ENCODE measurements at places on chromosomes 4 and X.

DNA sequence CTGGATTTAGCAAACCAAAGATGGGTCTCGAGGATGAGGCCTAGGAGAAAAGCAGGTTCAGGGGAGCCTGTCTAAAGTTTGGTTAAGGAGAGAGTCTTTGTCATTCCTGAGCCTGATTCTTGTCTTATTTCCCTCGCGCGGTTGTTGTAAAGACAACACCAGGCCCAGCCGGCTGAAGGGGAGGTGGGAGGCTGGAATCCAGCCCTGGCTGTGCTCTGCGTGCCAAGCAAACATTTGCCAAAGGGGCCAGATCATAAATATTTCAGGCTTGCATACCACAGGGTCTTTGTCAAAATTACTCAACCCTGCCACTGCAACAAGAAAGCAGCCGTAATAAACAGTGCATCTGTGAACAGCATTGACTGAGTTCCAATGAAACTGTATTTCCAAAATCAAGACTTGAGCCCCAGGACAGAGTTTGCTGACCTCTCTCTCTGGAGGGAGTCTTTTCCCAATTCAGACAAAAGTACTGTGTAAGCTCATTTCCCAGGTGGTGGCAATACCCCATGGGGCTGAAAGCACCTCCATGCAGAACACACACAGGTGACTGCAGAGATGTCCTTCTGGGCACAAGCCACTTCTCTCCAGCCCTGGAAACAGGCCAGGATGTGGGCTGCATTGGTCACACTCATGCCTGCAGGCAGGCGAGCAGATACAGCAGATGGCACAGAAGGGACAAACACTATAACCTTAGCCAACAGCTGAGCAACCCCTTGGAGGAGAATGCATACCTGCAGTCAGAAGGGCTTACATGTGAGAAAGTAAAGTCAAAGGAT, 320.3 kb downstream of the STK32B start:
- no peak for DNase-seq

DNA sequence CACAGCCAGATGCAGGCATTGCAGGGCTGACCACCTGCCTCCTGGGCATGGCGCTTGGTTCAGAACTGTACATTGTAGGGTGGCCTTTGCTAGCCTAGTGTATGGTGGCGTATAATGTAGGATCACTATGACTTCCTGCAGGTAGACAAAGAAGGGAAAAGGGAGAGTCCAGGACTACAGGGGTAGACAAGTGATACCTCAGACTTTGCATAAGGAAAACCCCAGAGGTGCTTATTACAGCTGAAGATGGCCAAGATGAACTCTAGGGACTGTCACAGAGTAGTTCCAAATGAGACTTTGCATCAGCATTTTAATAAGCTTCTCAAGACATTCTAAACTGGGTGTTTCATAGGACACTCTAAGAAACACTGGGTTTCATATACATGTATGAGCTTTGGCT, 116.4 kb upstream of the PUDP start:
- no peak for DNase-seq

- DNase-seq = no peak
These were observed 46.9 kb downstream of the BMPR1B start for GRCh38 chr4:94804650-94805049.

GRCh38 chr4:54823616-54824015, 165.9 kb downstream of the KIT start:
- no peak for DNase-seq

DNA sequence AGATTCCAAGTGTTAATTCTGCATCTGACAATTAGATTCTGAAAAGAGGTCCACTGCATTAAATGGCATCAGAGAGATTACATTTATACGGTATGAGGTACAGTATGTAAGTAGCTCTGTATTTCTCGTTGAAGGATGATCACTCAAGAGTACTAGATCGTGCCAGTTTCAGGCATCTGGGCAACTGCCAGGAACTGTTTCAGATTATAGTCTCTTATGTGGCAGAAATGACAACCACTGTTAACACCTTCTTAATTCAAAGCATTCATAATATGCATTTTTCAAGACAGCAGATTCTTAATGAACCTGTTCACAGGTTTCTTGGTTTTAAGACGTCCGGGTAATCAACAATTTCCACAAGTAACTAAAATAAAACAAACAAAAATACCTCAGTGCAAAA, 1.6 kb downstream of the ANKRD50 start:
- DNase-seq = no peak

- DNase-seq = no peak
These were observed 36.2 kb upstream of the ADH7 start for GRCh38 chr4:99471349-99471748.

DNA sequence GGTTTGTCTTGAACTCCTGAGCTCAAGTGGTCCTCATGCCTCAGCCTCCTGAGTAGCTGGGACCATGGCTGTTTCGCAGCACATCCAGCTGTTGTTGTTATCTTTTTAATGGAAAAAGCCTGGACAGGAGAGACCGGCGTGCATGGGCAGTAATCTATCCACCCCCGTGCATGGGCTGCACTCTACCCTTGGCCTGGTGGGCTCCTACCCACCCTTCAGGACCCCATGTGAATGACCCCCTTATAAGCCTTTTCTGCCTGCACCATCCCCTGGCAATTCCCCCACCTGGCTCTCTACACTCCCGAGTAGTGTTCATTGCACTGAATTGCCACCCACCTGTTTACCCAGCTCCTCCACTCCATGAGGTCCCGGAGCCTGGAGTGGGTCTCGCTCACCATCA, 18.9 kb upstream of the HTRA3 start:
- DNase-seq = no peak

GRCh38 chr4:163553146-163553545, 58.7 kb downstream of the TMA16 start:
- no peak for DNase-seq

DNA sequence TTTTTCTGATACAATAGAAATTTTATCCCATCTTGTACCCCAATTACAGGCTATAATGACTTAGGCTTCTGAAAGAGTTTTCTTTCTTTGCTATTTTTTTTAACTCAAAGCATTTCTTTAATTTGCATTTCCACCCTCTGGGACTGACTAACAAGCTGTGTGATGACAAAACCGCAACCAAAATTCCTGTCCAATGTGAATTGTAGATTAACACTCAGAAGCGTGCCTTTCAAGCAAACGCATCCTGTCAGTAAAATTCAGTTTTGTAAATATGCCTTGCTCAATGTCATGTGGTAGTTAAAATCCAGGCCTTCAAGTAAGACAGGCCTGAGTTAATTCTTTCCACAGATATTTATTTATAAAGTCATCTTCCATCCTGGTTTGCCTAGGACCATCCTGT, 50.3 kb downstream of the STK32B start:
- DNase-seq = no peak
